GF-D8 (cell line): ENCODE measurements at places on chromosomes 7 and 10.

DNA sequence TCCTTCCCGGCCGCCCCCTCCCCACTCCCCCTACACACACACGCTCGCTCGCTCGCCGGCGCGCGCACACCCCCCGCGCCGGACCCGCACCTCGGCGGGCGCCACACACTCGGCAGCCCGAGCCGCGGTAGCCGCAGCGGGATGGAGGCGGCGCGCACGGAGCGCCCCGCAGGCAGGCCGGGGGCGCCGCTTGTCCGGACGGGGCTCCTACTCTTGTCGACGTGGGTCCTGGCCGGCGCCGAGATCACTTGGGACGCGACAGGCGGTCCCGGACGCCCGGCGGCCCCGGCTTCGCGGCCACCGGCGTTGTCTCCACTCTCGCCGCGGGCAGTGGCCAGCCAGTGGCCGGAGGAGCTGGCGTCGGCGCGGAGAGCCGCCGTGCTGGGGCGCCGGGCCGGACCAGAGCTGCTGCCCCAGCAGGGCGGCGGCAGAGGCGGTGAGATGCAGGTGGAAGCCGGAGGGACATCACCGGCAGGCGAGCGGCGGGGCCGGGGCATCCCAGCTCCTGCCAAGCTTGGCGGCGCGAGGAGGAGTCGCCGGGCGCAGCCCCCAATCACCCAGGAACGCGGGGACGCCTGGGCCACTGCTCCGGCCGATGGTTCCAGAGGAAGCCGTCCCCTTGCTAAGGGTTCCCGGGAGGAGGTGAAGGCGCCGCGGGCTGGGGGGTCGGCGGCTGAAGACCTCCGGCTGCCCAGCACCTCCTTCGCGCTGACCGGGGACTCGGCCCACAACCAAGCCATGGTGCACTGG lies at the start of gene SORCS3:
SORCS3 (plus strand) TSS at position 104 of the 750 bp plus-strand sequence.
- DNase-seq = no peak

DNA sequence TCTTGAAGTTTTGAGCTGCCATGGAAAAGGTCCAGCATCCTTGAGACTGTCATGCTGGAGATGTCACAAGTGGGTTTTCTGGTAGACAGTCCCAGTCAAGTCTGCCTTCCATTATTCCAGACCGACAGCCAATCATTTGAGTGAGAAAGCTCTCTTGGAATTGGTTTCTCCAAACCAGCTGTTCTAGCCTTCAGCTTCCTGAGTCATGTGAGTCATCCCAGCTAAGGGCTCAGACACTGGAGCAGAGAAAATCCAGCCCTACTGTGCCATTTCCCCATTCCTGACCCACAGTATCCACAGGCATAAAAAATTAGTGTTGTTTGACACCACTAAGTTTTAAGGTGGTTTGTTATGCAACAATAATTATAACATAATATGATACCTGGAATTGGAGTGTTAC lies 219.0 kb downstream of the ADRA2A start:
- DNase-seq = no peak

DNA sequence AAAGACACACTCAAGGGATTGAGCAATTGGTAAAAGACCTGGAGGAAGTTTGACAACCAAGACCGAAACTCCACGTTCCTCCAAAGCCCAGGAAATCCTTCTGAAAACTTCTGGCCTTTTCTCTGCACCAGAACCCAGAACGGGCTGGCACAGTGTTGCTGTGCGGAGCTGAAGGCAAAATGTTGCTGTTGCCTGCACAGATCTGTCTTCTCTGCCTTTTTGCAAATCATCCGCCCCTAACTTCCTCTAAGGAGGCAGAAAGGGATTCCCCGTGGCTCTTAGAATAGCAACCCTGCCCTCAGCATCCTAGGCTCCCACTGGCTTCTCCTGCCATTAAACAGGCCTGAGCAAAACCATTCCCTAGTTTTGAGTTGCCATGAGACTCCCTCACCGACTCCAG lies 44.9 kb downstream of the FIGNL1 start:
- DNase-seq = no peak

- no peak for DNase-seq
Measured at GRCh38 chr7:2244404-2244995, 2.5 kb downstream of the NUDT1 start.
